ENCODE measurements at places on chromosomes 1 and 21. TPM values are rescaled to one million over a fixed set of nuclear protein-coding genes. Genes with fewer than 3 reads are reported as not detected.

DNA sequence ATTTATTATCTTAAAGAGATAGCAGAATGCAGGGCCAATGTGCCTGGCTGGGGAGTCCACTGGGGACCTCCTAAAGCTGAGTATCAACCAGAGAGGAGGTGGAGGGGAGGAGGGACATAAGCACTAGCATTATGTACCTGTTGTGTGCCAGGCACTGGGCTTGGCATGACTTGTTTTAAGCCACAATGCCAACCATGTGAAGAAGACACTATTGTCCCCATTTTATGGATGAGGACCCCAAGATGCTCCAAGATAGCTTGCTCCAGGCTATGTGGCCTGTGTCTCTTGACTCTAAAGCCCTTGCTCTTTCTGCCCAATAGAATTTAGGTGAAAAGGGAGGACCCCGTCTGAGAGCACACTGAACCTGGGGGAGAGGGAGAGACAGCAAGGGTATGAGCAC lies 111.3 kb downstream of the GLIS1 start:
- DNase-seq = no peak

DNA sequence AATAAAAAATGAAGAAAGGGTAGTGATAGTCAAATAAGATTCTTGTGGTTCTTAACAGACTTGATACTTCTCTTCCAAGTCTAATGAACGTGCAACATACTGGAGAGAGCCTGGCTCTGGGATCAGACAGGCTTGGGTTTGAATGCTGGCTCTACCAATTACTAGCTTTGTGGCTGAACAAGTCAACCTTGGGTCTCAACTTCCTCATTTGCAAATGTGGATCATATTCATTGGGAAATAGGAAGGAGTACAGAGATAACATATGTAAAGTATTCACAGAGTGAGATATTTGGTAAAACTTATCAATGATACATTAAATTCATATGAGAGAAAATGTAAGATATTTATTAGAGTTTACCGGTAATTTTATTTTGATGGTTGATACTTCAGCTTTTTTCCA lies 2.0 kb downstream of the EDEM3 start:
- DNase-seq = no peak

DNA sequence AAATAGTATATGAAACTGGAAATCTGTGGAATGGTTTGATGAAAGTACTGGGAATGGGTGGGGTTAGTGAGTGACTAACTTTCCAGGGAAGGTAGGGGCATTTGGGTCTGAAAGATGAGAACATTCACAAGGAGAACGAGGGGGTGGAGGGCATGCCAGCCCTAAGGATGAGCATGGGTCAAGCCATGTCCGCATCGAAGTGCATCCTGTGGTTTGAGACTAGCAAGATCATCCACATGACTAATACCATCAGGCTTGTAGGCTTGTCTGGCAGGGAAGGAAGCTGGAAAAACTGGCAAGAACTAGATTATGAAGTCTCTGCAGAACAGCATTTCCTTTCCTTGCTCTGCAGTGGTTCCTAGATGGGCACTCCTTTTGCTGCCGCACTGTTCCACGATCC lies 70.4 kb upstream of the UBE2U start:
- no peak for DNase-seq

Gene FNDC5
- 11.3 TPM for polyA plus RNA-seq

Gene CELA2A
- 2.4 TPM for polyA plus RNA-seq

DNA sequence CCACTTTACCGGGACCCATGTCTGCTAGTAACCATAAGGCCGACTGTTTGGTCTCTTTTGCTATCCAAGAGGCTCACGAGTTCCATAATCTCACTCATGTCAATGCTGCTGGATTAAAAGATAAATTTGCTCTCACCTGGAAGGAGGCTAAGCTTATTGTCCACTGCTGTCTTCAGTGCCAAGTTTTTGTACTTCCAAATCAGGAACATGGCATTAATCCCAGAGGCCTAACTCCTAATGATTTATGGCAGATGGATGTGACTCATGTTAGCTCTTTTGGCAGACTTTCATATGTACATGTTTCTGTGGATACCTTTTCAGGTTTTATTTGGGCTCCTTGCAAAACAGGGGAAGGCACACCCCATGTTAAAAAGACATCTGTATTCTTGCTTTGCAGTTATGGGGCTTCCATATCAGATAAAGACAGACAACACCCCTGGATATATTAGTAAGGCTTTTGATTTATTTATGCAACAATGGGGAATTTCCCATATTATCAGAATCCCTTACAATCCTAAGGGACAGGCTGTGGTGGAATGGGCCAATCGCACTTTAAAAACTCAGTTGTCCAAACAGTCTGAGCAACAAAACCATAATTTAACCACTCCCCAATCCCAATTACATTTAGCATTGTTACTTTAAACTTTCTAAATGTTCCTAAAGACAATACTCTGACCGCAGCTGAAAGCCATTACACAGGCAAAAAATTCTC lies 162.7 kb downstream of the IER5 start:
- DNase-seq = no peak

GRCh38 chr1:201634261-201634660 lies 95.3 kb downstream of the NAV1 start:
- DNase-seq = no peak

Gene IL22RA1
- 0.95 TPM for polyA plus RNA-seq

- DNase-seq = no peak
These were observed 51.8 kb upstream of the GFI1 start for GRCh38 chr1:92538413-92539061.

DNA sequence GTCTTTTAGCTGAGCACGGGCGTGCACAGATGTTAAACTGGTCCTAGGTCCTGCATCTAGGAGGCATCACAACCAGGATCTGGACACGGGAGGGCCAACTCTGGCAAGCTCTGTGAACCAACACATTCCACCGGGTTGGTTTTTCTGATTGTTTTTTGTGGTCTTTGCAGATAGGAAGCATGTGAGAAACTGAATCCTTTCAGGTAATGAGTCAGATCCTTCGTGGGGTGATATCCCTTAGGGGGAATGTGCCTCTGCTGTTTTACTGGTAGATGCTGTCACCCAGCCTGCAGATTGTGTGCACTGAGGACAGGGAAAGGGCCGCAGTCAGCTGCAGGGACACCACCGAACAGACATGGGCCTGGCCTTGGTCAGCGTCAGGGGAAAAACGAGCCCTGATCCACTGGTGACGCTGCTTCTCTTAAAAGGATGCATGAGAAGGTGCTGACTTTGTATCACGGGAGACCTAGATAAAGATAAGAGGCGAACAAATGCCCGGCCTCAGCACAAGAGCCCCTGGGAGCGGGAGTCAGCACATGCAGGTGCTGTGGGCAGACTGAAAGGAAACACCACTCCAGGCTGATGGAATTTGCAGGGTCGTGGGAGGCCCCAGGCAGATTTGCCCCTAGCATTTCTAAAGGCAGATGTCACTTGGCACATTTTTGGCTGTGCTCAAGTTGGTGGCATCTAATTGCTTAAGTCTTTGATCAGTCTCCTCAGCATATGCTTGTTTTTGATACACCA lies 51.1 kb downstream of the DOP1B start:
- no peak for DNase-seq

Gene FGR
- 5.2 TPM for polyA plus RNA-seq

DNA sequence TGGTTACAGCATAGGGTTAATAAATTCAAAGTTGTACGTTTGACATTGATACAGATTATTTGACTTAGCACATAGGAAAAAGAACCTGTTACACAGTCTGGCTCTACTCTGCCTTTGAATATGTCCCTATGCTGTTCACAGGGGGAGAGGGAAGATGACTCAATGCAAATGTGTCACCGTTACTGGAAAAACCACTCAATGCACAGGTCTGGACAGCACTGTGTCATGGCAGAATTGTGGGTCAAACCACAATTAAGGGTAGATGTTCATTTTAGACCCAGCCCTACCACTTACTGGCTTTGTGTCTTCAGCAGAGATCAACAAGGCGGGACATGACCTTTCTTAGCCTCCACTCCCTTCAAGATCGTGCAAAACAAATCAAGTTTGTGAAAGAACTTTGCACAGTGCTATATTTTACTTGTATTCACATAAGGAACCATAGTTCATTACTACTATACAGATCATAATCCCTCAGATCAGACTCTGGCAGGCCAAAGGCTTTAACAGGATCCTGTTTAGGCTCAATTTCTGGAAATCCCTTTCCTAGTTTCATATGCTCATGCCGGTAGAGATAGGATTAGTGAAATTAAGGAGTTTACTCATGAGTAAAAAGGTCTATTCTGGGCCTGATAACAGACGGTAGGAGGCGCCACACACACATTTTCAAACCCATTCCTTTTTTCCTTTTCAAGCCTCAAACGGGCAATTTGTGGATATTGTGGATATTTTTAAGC lies 22.1 kb downstream of the EIF2D start:
- DNase-seq = peak; percentile 45

- DNase-seq = peak; percentile 43
These were observed at the start of gene IFNGR2 for GRCh38 chr21:33403128-33403785. Gene IFNGR2, plus strand, starts transcription at chr21:33403413. Its CDS starts 131 bp downstream, at chr21:33403544.

Gene MX2
- polyA plus RNA-seq = 8.4 TPM

Gene RNU1-4
- polyA plus RNA-seq = 18.9 TPM

GRCh38 chr1:91511386-91511785 lies 10.7 kb downstream of the CDC7 start:
- no peak for DNase-seq

Gene S100A8
- polyA plus RNA-seq = 20.3 TPM

- DNase-seq = no peak
These were observed 45.3 kb downstream of the GPATCH2 start for GRCh38 chr1:217585577-217585976.

All from testis (tissue), 5 donors.